ENCODE measurements at places on chromosomes 4 and X.

- DNase-seq, result no peak
Measured at GRCh38 chr4:110310795-110311194, 112.4 kb upstream of the ELOVL6 start.

DNA sequence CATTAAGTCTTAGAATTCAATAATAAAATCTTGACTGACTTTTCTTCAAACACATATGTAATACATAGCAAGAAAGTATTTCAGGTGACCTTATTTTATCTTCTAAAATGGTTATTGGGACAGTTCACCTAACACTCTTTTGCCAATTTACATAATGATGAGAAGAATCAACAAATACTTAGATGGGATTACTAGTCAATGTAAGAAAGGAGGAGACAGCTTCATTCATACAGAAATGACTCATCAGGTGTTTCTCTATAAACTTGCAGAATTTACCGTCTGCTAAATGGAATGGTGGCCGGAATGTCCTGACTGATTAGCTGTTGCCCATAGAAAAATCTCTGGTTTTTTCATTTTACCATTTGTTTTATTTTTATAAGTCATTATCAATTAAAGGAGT lies 115.0 kb upstream of the ETNPPL start:
- DNase-seq, result no peak

DNA sequence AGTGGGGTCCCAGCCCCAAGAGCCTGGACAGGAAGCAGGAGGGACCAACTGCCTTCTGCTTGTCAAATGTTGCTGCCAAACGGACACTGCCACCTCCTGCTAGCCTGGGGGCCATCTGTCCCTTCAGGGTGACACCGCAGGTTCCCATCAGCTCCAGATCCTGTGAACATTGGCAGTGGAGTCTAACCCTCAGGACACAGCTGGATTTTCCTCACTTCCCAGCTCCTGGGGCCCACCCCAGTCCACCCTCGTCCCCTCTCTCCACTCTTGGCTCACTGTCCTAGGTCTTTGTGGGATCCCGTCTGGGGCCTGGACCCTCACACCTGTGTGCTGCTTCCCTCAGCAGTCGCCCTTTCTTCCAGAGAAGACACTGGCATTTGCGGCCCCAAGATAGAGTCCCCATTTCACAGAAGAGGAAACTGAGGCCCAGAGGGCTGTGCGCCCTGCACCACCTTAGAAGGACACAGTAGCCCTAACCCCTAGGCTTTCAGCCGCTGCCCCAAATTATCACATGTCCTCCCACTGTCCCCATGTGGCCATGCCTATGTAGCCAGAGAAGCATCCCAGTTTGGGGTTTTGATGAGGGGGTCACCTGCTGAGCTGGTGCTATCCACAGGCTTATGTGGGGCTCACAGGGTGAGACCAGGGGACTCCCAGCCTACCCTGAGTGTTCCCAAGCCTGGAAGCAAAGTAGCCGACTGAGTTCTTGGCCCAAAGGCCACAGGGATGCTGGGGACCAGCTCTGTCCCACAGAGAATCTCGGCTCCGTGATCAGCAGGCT lies 20.1 kb downstream of the PPP2R2C start:
- DNase-seq, result no peak

DNA sequence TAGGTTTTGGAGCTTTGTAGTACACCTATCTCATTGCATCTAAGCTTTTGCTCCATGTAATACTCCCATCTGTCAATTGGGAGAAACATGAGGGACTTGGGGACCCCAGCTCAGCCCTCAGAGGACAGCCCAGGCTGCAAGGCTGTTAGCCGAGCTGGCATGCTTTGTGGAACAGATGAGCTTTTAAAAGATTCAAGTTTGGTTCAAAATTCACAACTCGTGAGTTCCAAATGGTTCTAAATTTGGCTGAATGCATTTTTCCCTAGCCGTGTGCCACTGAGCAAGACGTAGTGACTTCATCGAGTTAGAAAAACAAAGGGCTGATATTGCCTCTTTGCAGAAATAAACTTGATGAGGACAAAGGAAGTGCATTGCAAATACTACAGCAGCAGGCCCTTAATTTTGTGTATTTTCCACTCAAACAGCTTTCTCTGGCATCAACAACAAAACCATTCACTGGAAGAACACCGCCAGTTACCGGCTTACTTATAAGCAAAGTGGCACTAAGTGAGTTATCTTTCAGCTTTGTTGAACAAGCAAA lies 165.0 kb upstream of the HS3ST1 start:
- no peak for DNase-seq
